ENCODE measurements at places on chromosomes 2 and 18.

- DNase-seq, result no peak
Observed at GRCh38 chr2:241009191-241009590, 10.8 kb downstream of the SNED1 start.

- no peak for DNase-seq
Observed at GRCh38 chr18:58793361-58793760, 71.3 kb upstream of the ZNF532 start.

DNA sequence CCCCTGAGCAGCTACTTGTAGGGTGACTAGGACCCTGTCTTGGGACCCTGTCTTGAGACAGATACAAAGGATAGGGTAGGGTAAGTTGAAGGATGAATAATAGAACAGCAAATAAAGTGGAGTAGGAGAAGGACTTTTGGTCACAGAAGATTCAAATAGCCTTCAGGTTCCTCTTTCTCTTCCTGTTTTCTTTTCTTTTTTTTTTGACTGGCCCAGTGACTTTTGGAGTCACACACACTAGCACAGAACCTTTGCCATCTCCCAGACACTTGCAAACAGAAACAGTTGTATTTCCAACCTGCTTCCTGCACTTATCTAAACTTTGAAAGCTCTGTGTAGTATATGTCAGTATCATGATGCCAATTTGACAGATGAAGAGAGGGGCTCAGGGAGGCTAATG lies 108.2 kb downstream of the TDRD15 start:
- no peak for DNase-seq

GRCh38 chr2:181760521-181760920 lies 80.2 kb upstream of the NEUROD1 start:
- DNase-seq, result no peak

DNA sequence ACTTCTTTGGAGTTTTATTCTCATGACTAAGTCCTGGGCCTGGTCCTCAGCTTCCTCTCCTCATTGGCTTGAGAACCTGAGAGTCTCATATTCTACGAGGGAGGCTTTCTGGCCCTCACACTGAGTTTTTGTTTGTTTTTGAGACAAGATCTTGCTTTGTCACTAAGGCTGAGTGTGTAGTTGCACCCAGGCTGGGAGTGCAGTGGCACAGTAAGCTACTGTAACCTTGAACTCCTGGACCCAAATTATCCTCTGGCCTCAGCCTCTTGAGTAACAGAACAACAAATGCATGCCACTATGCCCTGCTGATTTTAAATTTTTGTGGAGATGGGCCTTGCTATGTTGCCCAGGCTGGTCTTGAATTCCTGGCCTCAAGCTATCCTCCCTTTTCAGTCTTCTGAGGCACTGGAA lies 22.6 kb downstream of the PRKRA start:
- no peak for DNase-seq

- no peak for DNase-seq
Observed at GRCh38 chr2:9326975-9327374, 96.4 kb downstream of the ITGB1BP1 start.

- DNase-seq, result no peak
Observed at GRCh38 chr2:217919781-217920351, 82.9 kb downstream of the TNS1 start.

DNA sequence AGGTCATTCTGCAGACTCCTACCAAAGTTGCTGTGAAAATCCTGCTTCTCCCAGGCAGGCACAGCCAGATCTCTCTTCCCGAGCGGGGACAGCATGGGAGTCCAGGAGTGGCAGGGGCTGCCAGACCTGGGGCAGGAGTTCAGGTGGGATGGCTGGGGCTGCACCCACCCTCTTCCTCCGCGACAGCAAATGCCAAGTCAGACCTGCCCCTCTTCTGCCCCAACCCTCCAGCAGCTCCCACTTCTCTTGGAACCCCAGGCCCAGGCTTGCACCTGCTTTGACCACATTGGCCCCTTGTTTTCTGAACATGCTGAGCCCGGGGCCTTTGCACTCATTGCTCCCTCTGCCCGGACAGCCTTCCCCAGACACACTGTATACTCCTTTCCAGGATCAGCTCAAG lies 288.2 kb upstream of the HS6ST1 start:
- DNase-seq, result no peak

DNA sequence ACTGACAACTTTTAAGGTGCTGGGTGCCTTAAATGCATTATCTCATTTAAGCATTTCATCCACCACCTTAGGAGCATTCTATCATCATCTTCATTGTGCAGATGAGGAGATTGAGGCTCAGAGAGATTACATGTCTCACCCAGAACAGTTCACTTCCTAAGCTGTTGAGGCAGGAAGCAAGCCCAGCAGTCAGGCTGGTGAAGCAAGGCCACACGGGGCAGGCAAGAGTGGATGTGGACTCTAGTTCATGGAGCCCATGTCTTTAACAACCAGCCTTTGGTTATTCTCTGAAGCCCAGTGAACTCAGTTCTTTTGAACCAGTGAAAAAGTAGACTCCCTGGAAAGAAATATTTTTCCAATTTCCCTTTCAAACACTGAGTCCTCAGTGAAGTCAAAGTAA lies 294.8 kb upstream of the MGAT5 start:
- DNase-seq, result no peak

GRCh38 chr2:72883356-72883962 lies 3.7 kb upstream of the SPR start:
- no peak for DNase-seq

All from right lung (tissue), 10 donors.